ENCODE measurements at places on chromosomes 7 and 10. TPM values are rescaled to one million over a fixed set of nuclear protein-coding genes. Genes with fewer than 3 reads are reported as not detected.

USP54 gene
- polyA plus RNA-seq, result 7.7 TPM

LIPF gene
- not detected for polyA plus RNA-seq

CLRN3 gene
- polyA plus RNA-seq, result not detected

CRYGN gene
- polyA plus RNA-seq, result not detected

SPDYE18 gene
- polyA plus RNA-seq, result not detected

ASAH2B gene
- 9.1 TPM for polyA plus RNA-seq

OGDHL gene
- polyA plus RNA-seq, result 0.09 TPM

GRB10 gene
- 4.4 TPM for polyA plus RNA-seq

DDC gene
- polyA plus RNA-seq, result not detected

DNA sequence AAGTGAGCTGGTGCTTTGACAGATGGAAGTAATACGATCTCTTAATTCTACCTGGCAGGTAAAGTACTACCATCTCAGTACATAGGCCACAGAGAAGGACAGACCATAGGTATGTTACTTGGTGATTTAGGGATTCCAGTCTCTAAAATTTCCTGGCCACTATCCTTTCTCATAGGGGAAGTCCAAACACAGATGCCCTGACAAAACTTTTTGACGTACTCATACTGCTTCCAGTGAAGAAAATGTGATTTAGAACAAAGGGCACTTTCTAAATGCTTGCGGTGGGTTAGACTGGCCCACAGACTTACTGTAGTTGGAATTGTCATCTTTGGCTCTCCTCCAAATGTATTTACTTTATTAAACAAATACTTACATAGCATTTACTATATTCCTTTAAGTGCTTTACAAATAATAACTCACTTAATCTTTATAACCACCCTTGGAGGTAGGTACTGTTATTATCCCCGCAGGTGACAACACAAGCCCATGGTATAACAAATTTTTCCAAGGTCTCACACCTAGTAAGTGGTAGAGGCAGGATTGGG lies 3.0 kb downstream of the PI4K2A start:
- no peak for DNase-seq

GRCh38 chr7:29449569-29450260 lies 113.9 kb upstream of the PRR15 start:
- DNase-seq, result no peak

- DNase-seq, result no peak
Observed at GRCh38 chr10:102485093-102485784, 17.3 kb downstream of the ACTR1A start.

- DNase-seq, result no peak
Observed at GRCh38 chr10:60367901-60368300, 21.8 kb downstream of the ANK3 start.

GRCh38 chr10:89295597-89295996 lies 6.2 kb upstream of the IFIT2 start:
- DNase-seq, result no peak

GRCh38 chr10:33709008-33709753 lies 374.7 kb upstream of the NRP1 start:
- DNase-seq, result no peak

DNA sequence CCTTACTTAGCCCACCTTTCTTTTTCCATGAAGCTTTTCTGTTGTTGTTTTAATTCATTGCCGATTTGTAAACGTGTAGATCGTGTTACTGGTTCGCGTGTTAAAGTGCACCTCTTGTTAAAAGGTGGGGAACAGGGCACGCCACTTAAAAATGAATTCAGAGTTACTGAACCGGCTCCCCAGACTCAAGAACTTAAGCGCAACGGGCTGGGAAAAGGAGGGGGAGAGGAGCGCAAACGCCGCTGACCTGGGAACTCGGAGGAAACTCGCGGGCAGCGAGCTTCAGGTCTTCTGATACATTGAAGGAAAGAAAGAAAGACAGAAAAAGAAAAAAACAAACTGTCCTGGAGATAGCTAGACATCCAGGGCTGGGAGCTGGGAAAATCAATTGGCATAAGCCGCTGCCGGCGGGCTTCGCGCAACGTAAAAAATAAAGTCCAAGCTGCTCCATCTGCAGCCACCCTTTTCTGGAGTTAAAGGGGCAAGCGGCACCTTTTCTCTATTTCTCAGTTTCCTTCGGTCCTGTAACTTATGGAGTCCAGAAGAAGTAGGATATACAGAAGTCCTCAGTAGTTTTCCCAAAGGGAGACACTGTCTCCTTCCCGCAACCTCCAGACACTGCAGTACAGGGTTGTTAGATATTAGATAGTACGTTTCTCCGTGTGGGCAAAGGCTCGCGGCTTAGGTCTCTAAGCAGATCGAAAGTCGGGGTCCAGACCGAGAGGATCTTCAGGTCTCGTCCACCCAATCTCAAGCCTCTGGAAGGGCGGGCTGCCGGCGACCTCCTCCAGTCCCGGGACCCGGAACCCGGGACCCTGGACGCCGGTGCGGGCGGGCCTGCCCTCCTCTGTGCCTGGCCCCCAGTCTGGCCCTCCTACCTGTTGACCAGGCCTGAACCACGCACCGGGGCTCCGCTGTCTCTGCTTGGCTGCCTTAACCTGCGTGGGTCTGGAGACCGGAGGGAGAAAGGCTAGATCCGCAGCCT lies 1.8 kb upstream of the DLX6 start:
- no peak for DNase-seq

- no peak for DNase-seq
Observed at GRCh38 chr7:19009241-19009935, 108.0 kb downstream of the TWIST1 start.

DNA sequence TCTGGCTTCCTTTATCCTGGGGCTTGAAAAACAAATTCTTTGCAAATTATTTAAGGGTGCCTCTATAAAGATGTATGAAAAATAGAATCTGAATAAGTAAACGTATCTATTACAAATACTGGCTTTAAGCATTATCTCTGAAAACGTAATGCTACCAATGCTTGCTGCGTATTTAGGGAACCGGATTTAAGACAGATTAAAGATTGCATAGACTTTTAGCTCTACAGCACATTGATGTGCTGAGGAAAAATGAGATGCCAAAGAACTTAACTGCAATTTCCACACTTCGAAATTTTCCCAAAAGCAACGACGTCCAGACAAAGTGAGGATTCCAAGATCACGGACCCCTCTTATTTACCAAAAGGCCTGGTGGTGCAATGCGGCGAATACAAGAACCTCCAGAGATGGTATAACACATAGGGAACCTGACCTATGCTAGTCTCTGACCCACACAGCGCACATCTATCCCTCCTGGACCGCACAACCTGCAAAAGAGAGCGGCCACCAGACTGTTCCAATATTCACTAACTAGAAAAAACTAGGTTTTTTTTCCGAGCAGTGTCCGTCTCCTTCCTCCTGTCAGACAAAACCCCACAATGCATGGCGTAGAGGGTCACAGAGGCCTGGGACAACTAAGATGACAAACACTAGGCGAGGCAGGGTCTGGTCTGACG lies 34.3 kb upstream of the PHF14 start:
- no peak for DNase-seq

DNA sequence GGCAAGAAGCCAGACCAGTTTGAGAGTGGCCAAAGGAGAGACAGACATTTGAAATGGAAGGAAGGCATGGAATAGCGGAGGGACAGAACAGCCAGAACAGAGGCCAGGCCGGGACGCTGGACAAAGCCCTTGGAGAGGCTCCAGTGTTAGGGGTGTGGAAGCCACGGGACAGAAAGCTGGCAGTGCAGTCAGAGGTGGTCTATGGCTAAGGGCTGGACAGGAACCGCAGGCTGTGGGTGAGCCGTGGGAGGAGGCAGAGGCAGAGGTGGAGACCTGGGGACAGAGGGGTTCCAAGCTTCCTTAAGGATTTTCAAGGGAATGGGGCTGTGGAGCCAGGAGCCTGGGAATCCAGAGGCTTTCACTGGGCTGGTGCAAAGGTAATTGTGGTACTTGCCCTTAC lies 301.1 kb downstream of the GFRA1 start:
- DNase-seq, result no peak

GRCh38 chr10:50470345-50470744 lies 153.4 kb downstream of the SGMS1 start:
- DNase-seq, result no peak

DNA sequence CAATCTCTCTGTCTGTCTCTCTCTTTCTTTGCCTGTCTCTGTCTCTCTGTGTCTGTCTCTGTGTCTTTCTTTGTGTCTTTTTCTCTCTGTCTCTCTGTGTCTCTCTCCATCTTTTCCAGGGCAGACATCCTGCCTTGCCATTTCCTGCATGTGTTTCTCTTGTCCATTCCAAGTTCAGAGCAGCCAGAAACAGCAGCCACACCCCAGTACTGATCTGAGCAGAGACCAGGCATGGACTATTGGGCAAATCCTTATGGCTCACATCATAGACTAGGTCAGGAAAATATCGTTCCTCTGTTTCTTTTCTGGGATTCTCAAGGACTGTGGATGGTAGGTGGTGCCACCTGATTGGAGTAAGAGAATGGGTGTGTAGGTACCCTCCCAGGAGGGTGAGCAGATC lies 95.8 kb downstream of the RAMP3 start:
- no peak for DNase-seq

- no peak for DNase-seq
Observed at GRCh38 chr7:148296994-148297644, 293.4 kb upstream of the C7orf33 start.

DNA sequence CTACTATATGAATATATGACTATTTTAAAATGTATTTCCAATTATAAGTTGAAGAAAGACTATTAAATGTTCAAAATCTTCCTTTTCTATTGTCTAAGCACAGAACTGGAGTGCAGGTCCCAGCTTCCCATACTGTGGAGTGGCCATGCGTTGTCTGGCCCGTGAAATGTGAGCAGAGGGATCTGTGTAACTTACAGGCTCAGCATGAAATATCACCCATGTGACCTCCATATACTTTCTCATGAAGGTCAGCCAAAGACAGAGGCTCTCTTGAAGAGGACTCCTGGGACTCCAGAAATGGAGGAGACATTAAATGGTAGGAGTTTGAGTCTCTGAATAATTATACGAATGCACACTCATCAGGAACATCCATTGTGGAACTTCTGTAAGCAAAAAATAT lies 92.4 kb upstream of the CAV2 start:
- no peak for DNase-seq

Data from keratinocyte (primary cell).